ENCODE measurements at places on chromosomes 6 and 20.

DNA sequence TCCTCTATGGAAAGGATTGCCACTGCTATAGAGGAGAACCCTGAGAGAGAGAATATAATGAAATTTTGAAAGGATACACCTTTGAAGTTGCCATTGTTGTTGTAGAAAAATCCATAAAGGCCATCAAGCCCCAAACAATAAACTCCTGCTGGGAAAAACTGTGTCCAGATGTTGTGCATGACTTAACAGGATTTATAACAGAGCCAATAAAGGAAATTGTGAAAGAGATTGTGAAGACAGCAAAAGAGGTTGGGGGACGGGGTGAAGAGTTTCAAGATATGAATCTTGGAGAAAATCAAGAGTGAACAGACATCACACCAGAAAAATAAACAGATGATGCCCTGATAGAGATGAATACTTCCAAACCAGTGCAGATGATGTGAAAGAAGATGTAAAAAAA lies 396.4 kb downstream of the BCKDHB start:
- DNase-seq = no peak

- DNase-seq = no peak
These were observed 3.9 kb upstream of the FITM2 start for GRCh38 chr20:44314870-44315269.

GRCh38 chr6:76886900-76887299 lies 576.4 kb downstream of the HTR1B start:
- DNase-seq = no peak

GRCh38 chr6:129701721-129702455 lies 8.1 kb downstream of the ARHGAP18 start:
- DNase-seq = no peak

DNA sequence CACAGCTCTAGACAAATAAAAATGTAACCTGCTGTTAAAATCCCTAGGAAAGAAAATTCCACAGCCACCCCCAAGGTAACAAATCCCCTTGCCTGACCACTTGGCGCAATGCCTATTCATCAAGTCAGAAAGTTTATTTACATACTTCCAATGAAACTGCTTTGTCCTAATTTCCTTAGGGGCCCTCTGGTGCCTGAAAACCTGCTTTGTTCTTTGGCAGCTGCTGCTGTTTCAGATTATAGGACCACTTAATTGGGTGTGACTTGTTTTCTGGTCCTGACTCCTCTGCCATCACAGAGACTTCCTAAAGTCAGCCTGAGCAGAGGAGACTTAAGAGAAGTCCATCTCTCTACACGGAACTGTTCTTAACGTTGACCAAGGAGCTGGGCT lies 323.6 kb downstream of the UBE3D start:
- DNase-seq = no peak
